ENCODE measurements at places on chromosomes 12 and 14. TPM values are rescaled to one million over a fixed set of nuclear protein-coding genes. Genes with fewer than 3 reads are reported as not detected.

The NKX2-1 gene
- polyA plus RNA-seq = not detected

GRCh38 chr14:91947475-91948184 is at the start of gene FBLN5:
FBLN5 (minus strand) TSS chr14:91947694; CDS start chr14:91947229, 465 bp downstream.
- peak; percentile 81 for DNase-seq

DNA sequence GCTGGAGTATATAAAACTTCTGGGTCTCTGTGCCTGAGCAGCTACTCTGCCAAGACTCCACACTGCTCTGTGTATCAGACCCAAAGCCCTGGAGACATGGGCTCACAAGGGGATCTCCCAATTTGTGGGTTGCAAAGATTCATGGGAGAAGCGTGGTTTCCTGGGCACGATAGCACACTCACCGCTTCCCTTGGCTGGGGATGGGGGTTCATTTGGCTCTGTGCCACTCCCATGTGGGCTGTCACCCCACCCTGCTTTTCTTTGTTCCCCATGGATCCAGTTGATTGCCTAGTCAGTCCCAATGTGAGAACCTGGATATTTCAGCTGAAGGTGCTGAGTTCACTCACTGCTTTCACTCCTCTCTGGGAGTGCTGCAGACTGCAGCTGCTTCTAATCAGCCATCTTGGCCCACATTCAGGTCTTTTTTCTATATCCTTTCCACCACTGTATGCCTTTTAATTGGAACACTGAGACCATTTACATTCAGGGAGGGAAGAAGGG is 40.0 kb upstream of the PCNX4 start:
- DNase-seq = no peak

DNA sequence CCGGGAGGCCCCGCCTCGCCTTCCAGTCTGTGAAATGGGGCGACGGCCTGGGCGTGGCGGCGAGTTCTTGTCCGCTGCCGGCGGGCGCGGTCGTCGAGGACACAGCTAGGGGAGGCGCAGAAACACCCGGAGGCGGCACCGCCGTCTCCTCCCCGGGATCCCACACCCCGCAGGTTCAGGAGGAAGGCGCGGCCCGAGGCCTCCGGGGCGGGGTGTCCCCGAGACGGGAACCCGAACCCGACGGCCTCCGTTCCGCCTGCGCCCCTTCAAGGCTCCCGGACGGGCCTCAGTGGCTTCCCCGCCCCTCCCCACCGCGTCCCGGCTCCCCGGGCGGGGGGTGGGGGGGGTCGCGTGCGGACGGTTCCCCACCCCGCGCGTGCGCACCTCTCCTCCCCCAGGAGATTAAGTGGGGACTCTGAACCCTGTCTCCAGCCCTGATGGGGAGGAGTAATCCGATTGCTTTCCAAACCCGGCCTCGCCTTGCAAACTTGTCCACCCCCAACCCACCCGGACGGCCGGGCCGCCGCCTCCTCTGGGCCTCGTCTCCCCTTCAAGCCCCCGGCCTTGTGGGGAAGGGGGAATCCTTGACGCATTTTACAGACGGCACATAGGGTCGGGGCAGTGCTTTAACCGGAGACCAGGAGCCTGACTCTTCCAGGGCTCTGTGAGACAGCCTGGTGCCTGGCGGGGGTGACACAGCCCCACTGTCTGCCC is 35.3 kb upstream of the ANKRD9 start:
- no peak for DNase-seq
